Activated naive CD4-positive, alpha-beta T cell treated with anti-CD3 and anti-CD28 coated beads, Interleukin-2, amount 10 ng/mL, durations not matched to agents 7 days and 5 days (primary cell): ENCODE measurements at places on chromosomes 4 and X.
A peak's percentile ranks its signal among the peaks of the same experiment; 100 is the strongest.

GRCh38 chrX:153244767-153245166 lies 65.7 kb downstream of the MAGEA1 start:
- no peak overlapping the region for H3K4me3 ChIP-seq
- H3K4me1 ChIP-seq: no peaks in the 10 kb centered on the region
- no peak for DNase-seq
- peaks cover 14% of the 10 kb centered on the region for H3K27me3 ChIP-seq
- H3K36me3 ChIP-seq: no peaks in the 10 kb centered on the region

DNA sequence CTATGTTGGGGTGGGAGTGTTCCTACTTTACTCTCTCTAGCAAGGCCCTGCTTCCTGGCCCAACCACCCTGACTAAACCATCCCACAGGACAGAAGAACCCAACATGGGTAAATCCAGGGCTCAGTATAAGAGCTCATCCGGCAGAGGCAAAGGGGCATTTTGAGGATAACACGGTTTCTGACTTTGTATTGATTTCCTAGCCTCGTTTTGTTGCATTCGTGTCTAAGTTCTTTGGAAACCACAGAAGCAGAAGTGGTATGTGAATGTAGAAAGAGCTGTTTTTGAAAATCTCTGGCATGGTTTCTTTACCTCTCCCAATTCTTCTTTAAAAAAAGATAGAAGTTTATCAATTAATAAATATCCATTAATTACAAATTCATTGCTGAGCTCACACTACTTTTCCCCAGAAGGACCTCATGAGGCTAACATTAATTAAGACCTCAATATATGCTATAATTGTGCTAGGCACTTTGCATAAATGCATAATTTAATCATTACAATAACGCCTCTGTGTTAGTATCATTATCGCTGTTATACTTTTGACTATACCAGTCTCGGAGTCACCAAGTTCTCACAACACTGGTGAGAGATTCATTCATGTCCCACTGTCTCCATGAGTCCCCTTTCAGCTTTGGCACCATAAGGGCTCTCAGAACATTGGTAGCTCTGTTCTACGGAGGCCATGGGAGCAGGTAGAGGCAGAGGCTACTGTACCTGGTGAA lies 5.8 kb upstream of the CLNK start:
- peaks cover 1% of the 10 kb centered on the region for H3K27me3 ChIP-seq
- no peak overlapping the region for H3K4me3 ChIP-seq
- no peak for DNase-seq
- H3K4me1 ChIP-seq: no peaks in the 10 kb centered on the region

- no peak overlapping the region for H3K4me3 ChIP-seq
- H3K27ac ChIP-seq: no peak overlapping the region
- H3K27me3 ChIP-seq: no peaks in the 10 kb centered on the region
- H3K36me3 ChIP-seq: no peaks in the 10 kb centered on the region
- no peaks in the 10 kb centered on the region for H3K4me1 ChIP-seq
These were observed 233.1 kb upstream of the SPRY1 start for GRCh38 chr4:123163501-123163900.

DNA sequence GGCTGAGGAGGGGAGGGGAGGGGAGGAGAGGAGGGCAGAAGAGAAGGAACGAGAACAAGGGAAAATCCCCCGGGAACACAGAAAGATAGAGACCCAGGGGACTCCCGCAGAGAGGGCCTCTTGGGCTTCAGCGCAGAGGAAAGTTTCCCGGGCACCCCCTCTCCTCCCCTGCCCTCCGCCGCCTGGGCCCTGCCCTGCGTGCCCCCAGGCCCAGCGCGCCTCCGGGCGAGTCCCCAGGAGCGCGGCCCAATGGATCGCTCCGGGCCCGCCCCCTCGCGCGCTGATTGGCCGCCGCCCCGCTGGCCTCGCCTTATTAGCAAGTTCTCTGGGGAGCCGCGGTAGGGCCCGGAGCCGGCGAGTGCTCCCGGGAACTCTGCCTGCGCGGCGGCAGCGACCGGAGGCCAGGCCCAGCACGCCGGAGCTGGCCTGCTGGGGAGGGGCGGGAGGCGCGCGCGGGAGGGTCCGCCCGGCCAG lies at the start of gene MSX1:
TSS of gene MSX1 (plus strand) at position 341 of the 474 bp plus-strand sequence. CDS start 235 bp downstream, outside the sequence.
- H3K36me3 ChIP-seq: peaks cover 8% of the 10 kb centered on the region
- H3K27ac ChIP-seq: peak within 1 kb of the TSS; percentile 75
- DNase-seq: peak; percentile 32
- H3K4me1 ChIP-seq: peaks cover 19% of the 10 kb centered on the region
- peaks cover 53% of the 10 kb centered on the region for H3K27me3 ChIP-seq

GRCh38 chrX:318739-319578 lies at the start of gene GTPBP6:
GTPBP6 (minus strand) TSS chrX:318796; CDS start chrX:318787, 9 bp downstream.
- peaks cover 10% of the 10 kb centered on the region for H3K36me3 ChIP-seq
- H3K4me3 ChIP-seq: peak within 1 kb of the TSS; percentile 81
- H3K27ac ChIP-seq: peak within 1 kb of the TSS; percentile 99
- peaks cover 32% of the 10 kb centered on the region for H3K4me1 ChIP-seq
- DNase-seq: peak; percentile 99
- peaks cover 15% of the 10 kb centered on the region for H3K27me3 ChIP-seq

GRCh38 chr4:101218346-101218745 lies 129.0 kb downstream of the PPP3CA start:
- no peaks in the 10 kb centered on the region for H3K27me3 ChIP-seq
- no peaks in the 10 kb centered on the region for H3K4me1 ChIP-seq

DNA sequence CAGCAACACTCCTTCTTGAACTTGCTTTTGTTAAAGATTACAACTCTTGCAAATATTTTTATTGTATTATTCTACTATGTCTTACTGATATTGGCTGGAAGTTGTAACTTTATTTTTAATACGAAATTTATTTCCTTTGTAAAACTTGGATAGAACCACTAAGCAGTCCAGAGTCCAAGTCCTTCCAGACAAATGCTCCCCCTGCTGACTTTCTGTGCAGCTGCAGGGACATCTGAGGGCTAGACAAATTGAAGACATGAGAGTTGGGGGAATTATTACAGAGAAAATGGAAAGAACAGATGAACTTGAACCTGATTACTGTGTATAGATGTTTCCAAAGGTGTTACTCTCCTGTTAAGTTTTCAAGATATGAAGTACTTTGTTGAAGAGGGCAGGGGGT lies 238.8 kb downstream of the GRIA3 start:
- no peaks in the 10 kb centered on the region for H3K36me3 ChIP-seq
- no peak overlapping the region for H3K27ac ChIP-seq
- H3K27me3 ChIP-seq: no peaks in the 10 kb centered on the region
- no peaks in the 10 kb centered on the region for H3K4me1 ChIP-seq
- DNase-seq: no peak

DNA sequence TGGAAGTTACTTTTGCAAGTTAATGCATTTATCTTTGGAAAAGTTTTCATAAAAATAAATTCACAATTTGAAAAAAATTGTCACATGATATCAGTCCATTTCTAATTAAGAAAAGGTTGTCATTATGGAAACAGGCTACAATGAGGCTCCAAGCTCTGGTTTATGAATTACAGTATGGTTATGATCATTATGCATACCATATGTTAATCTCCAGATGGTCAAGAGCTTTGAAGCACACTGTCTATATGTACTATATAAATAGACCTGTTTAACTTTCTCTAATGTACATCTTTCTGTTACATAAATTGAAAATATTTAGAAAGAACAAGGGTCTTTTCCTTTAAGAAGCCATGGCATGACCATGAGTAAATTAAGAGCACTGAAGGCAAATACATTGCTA lies 2338.8 kb downstream of the PCDH7 start:
- no peaks in the 10 kb centered on the region for H3K36me3 ChIP-seq
- H3K4me3 ChIP-seq: no peak overlapping the region
- DNase-seq: no peak
- H3K4me1 ChIP-seq: no peaks in the 10 kb centered on the region
- no peaks in the 10 kb centered on the region for H3K27me3 ChIP-seq
- no peak overlapping the region for H3K27ac ChIP-seq

DNA sequence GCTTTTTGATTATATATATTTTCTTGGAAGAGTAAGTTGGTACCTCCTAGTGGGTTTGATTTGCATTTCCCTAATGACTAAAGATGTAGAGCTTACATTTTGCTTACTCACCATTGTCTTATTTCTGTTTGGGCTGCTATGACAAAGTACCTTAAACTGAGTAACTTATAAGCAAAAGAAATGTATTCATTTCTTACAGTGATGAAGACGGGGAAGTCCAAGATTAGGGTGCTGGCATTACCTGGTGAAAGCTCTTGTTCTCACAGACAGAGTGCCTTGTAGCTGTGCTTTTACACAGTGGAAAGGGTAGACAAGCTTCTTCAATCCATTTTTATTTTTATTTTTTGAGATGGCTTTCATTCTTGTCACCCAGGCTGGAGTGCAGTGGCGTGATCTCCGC lies 229.2 kb upstream of the AGA start:
- H3K4me1 ChIP-seq: no peaks in the 10 kb centered on the region
- H3K36me3 ChIP-seq: no peaks in the 10 kb centered on the region
- no peak for DNase-seq
- no peaks in the 10 kb centered on the region for H3K27me3 ChIP-seq

DNA sequence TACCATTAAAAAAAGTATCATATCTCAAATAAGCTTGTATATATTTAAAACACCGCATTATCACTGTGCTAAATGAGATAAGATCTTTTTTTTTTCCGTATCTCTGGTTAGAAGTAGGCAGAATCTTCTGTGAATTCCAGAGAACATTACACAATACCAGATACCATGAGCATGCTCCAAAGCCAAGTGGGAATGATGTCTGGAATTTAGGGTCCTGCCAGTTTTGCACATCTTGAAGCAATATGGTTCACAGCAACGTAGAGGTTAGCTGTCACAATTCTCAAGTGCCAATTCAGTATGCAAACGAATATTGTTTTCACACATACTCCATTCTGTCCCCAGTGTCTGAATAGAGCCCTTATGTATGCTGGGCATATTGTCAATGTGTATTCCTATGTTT lies 127.5 kb upstream of the NEIL3 start:
- no peaks in the 10 kb centered on the region for H3K27me3 ChIP-seq
- no peak overlapping the region for H3K27ac ChIP-seq
- H3K36me3 ChIP-seq: no peaks in the 10 kb centered on the region
- no peaks in the 10 kb centered on the region for H3K4me1 ChIP-seq
- DNase-seq: no peak

GRCh38 chrX:39176105-39176504 lies 374.8 kb downstream of the MID1IP1 start:
- peaks cover 19% of the 10 kb centered on the region for H3K4me1 ChIP-seq
- peaks cover 4% of the 10 kb centered on the region for H3K27me3 ChIP-seq
- H3K27ac ChIP-seq: no peak overlapping the region
- H3K36me3 ChIP-seq: no peaks in the 10 kb centered on the region
- no peak for DNase-seq

DNA sequence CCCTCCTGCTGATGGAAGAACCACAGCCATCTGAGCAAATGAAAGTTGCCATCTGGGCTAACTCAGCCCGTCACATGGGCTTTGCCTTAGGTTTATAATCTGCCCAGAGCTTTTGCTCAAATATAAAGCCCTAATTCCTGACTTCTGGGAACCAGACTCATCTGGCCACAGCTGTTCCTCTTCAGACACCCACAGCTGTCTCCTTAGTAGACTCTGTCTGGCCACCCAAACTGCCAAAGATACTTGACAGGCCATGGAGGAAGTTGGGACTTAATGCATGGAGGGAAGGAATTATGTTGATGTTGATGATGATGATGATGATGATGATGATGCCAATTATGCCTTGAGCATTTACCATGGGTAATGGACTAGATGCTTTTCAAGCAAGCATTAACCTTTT lies 8.0 kb downstream of the LGI2 start:
- no peaks in the 10 kb centered on the region for H3K36me3 ChIP-seq
- H3K4me3 ChIP-seq: no peak overlapping the region
- peaks cover 5% of the 10 kb centered on the region for H3K27me3 ChIP-seq
- no peak overlapping the region for H3K27ac ChIP-seq

DNA sequence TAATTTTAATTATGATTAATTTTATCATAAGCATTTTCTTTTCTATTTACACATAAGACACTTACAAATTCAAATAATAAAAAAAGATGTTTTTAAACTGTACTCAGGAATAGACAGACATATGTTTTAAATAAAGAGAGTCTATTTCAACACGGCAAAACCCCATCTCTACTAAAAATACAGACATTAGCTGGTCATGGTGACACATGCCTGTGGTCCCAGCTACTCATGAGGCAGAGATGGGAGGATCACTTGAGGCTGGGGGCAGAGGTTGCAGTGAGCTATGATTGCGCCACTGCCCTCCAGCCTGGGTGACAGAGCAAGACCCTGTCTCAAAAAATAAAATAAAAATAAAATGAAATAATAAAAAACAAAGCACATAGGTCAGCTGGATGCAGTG lies 14.8 kb downstream of the FAM9B start:
- H3K36me3 ChIP-seq: no peaks in the 10 kb centered on the region
- no peak overlapping the region for H3K4me3 ChIP-seq
- H3K27me3 ChIP-seq: no peaks in the 10 kb centered on the region
- H3K4me1 ChIP-seq: no peaks in the 10 kb centered on the region
- H3K27ac ChIP-seq: no peak overlapping the region

DNA sequence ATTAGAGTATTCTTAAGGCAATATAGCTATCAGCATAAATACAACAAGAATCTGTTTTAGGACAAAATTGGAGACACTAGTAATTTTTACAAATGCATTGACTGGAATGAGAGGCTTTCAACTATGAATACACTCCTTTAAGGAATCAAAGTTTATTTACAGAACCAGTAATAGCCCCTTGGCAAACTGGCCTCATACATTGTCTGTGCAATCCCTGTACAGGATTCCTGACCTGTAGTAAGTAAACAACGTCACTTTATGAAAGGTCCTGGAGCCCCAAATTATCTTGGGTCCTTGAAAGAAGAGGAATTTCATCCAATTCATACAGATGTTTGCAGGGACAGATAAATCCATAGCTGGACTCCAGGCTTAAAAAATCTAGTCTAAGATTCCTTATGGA lies 25.4 kb upstream of the CXCL3 start:
- H3K4me1 ChIP-seq: no peaks in the 10 kb centered on the region
- DNase-seq: no peak
- H3K36me3 ChIP-seq: no peaks in the 10 kb centered on the region
- no peak overlapping the region for H3K27ac ChIP-seq
- no peak overlapping the region for H3K4me3 ChIP-seq
- H3K27me3 ChIP-seq: no peaks in the 10 kb centered on the region

GRCh38 chrX:142096253-142096652 lies 108.8 kb downstream of the MAGEC2 start:
- H3K4me3 ChIP-seq: no peak overlapping the region
- DNase-seq: no peak
- no peaks in the 10 kb centered on the region for H3K4me1 ChIP-seq
- no peak overlapping the region for H3K27ac ChIP-seq

- peaks cover 13% of the 10 kb centered on the region for H3K4me1 ChIP-seq
- DNase-seq: no peak
- H3K36me3 ChIP-seq: no peaks in the 10 kb centered on the region
- no peak overlapping the region for H3K4me3 ChIP-seq
- H3K27ac ChIP-seq: no peak overlapping the region
- no peaks in the 10 kb centered on the region for H3K27me3 ChIP-seq
These were observed 82.4 kb downstream of the DLG3 start for GRCh38 chrX:70527053-70527452.

DNA sequence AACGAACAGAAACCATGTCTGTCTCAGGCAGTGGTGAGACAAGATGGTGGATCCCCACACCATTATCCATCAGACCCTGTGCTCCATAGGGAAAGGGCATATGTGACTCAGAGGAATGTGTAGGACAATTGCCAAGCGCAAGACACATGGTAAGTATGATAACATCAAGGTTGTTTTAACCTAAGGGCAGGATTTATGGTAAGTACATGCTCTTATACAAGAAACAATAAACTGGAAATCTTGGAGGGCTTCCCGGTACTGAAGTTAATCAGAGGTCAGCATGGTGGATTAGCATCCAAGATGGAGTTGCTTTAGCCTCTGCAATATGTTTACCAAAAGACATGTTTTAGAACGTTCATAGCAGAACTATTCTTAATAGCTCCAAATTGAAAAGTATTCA lies 355.0 kb downstream of the PPP1R2C start:
- H3K4me1 ChIP-seq: no peaks in the 10 kb centered on the region
- H3K4me3 ChIP-seq: no peak overlapping the region
- H3K36me3 ChIP-seq: no peaks in the 10 kb centered on the region
- DNase-seq: no peak
- H3K27me3 ChIP-seq: no peaks in the 10 kb centered on the region
- no peak overlapping the region for H3K27ac ChIP-seq
